ENCODE measurements at places on chromosomes 16 and 17. TPM values are rescaled to one million over a fixed set of nuclear protein-coding genes. Genes with fewer than 3 reads are reported as not detected.

The FOXF1 gene
- total RNA-seq: 3.5 TPM

- H3K27ac ChIP-seq: no peak overlapping the region
- no peaks in the 10 kb centered on the region for H3K4me1 ChIP-seq
- H3K27me3 ChIP-seq: no peaks in the 10 kb centered on the region
- H3K36me3 ChIP-seq: no peaks in the 10 kb centered on the region
- H3K4me3 ChIP-seq: no peak overlapping the region
- DNase-seq: no peak
These were observed 460.6 kb downstream of the KCNJ2 start for GRCh38 chr17:70629902-70630301.

DNA sequence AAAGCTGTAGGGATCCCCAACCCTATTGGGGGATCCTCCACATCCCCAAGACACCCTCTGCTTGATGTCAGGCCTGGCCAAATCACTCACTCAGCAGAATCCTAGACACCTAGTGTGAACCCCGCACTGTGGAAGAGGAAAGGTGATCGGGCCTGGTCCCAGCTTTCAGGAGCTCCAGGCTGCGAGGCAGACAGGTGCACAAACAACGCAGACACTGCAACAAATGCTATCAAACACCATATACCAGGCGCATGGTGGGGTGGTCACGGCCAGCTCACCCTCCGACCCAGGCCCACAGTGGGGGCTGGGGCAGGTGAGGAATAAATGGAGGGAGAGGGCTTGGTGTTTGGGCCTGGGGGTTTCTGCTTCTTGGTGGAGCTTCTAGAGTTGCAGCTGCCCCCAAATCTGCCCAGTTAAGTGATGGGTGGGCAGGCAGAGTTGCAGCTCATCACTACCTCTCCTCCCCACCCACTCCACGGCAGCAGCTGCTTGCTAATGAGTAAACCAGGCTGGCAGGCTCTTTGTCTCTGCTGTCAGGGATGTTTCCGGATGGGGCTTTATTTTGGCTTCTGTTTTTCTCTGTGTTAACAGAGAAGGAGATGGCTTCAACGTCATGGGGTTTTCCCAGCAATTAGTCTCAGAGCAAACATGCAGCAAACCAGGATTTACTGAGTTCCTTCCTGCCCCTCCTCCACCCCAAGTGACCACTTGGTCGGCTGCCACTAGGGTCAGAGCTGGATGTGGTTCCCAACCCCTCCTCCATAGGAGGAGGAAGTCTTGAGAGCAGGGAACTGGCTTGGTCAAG is 46.6 kb downstream of the PECAM1 start:
- no peaks in the 10 kb centered on the region for H3K27me3 ChIP-seq
- no peaks in the 10 kb centered on the region for H3K36me3 ChIP-seq
- no peaks in the 10 kb centered on the region for H3K4me1 ChIP-seq
- DNase-seq: peak; percentile 95
- no peak overlapping the region for H3K27ac ChIP-seq

- H3K27me3 ChIP-seq: no peaks in the 10 kb centered on the region
- H3K4me3 ChIP-seq: no peak overlapping the region
- peak overlapping the region; percentile 51 for H3K27ac ChIP-seq
- DNase-seq: peak; percentile 50
These were observed 5.5 kb upstream of the ERAL1 start for GRCh38 chr17:28849281-28849680.

GRCh38 chr17:43946781-43947180 is 4.5 kb upstream of the PPY start:
- no peak overlapping the region for H3K4me3 ChIP-seq
- H3K27me3 ChIP-seq: no peaks in the 10 kb centered on the region
- H3K4me1 ChIP-seq: no peaks in the 10 kb centered on the region
- no peak for DNase-seq
- no peak overlapping the region for H3K27ac ChIP-seq
- H3K36me3 ChIP-seq: no peaks in the 10 kb centered on the region

Measured in cardiac muscle cell (in vitro differentiated cells and primary cell).